ENCODE measurements at places on chromosomes 11 and 22. TPM values are rescaled to one million over a fixed set of nuclear protein-coding genes. Genes with fewer than 3 reads are reported as not detected.

GRCh38 chr11:134752964-134753770 lies 341.1 kb upstream of the B3GAT1 start:
- DNase-seq: no peak

DNA sequence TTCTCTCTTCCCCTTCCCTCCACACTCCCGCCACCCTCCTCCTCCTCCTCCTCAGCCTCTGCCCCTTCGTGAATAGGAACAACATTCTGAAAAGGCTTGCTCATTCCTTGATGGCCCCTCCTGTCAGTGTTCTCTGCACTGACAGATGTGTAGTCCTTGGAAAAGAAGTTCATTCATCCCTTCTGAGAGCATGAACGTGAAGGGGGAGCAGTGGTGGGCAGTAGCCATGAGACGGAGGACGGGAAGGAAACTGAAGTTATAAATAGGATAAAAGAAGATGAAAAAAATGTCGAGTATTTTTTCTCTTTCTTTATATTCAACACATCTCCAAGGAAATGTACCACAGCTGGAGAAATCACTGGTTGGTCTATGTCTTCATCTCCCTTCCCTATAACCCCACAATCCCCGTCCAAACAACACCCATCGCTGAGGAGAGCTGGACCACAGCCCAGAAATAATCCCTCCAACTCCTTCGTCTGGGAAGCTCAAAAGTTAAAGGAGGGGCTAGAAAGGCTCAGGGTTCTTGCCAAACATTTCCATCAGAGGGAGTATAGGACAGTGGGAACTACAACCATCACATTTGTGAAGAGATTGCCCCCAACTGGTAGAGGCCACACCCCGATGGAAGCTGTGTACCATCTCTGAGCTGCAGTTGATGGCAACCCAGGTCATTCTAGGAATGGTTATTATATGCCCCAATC lies 33.5 kb downstream of the ETS1 start:
- no peak for DNase-seq

DNA sequence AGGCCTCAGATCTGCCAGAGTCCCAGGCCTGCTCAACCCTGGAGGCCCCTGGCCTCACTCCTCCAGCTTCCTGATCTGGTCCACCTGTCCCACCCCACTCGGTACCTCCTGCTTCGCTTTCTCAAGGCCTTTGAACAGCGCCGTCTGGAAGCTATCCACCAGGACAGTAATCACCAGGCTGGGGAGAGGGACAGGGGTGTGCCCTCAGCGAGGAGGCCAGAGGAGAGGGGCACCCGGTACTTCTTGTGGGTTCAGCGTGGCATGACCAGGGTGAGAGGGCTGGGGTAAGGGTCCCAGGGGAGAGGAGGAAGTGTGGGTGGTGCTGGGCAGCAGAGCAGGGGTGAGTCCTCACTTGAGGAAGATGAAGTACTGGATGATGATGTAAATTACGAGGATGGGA lies 6.1 kb downstream of the CATSPER1 start:
- no peak for DNase-seq

DNA sequence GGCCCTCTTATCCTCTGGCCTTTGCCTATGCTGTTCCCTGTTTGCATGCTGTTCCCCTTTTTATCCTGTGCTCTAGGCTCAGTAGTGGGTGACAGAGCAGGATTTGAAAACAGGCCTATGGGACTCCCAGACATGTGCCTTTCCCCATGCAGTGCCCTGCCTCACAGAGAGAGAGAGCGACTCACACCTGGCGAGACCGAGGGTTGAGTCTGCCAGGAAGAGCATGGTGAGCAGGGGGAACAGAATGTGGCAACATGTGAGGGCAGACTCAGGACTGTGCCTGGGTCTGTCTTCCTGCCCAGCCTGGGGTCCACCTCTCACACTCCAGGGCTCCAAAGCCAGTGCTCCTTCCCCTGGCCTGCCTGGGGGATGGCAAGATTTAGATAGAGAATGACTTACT lies 75.0 kb downstream of the NFAM1 start:
- no peak for DNase-seq

The ANKRD42 gene
- total RNA-seq: 11.4 TPM

DNA sequence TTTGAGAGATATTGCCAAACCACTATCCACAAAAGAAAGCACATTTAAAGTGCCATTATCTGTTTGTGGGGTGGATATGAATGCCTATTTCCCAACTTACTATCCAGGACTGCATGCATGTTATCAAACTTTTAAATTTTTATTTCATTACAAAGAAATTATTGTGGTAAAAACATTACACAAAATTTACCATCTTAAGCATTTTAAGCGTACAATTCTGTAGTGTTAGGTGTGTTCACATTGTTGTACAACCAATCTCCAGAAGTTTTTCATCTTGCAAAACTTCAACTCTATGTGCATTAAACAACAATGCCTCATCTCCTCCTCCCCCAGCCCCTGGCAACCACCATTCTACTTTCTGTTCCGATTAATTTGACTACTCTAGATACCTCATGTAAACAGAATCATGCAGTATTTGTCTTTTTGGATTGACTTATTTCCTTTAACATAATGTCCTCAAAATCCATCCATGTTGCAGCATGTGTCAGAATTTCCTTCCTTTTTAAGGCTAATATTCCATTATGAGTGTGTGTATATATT lies 17.6 kb upstream of the CD44 start:
- DNase-seq: no peak

The ME3 gene
- 0.92 TPM for total RNA-seq

The FADS1 gene
- total RNA-seq: 102 TPM

The OR52I1 gene
- not detected for total RNA-seq

DNA sequence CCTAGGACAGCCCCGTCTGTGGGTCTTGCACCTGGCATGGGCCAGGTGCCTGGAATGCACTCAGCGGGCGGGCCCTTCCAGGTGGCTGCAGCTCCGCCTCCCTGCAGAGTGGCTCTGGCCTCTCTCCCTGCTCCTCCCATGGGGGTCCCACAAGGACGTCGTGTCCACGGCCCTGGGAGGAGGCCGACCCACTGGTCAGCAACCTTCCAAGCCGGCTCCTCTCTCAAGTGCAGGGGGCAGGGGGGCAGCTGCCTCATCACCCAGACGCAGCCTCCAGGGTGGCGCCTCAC lies 41.9 kb downstream of the CERK start:
- no peak for DNase-seq

The POU2AF1 gene
- total RNA-seq: not detected

- no peak for DNase-seq
These were observed 173.4 kb upstream of the SESN3 start for GRCh38 chr11:95404370-95404769.

The NUP160 gene
- total RNA-seq: 30.2 TPM

DNA sequence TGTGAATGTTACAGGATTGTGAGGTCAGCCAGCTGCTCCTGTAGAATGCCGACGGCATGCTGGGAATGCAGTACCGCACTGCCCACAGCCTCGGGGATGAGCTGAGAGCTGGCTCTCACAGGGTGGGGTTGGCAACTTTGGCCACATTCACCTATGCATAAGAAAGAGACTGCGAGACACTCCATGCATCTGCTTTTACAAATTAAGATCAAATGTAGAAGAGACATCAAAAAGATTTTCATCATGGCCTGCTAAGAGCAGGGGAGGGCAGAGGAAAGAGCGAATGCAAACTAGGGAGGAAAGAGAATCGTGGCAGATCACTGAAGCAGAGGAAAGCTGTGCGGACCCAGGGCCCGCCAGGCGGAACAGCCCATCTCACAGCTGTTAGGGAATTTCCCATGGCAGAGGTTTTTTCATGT lies 49.8 kb upstream of the SPATA19 start:
- DNase-seq: no peak

DNA sequence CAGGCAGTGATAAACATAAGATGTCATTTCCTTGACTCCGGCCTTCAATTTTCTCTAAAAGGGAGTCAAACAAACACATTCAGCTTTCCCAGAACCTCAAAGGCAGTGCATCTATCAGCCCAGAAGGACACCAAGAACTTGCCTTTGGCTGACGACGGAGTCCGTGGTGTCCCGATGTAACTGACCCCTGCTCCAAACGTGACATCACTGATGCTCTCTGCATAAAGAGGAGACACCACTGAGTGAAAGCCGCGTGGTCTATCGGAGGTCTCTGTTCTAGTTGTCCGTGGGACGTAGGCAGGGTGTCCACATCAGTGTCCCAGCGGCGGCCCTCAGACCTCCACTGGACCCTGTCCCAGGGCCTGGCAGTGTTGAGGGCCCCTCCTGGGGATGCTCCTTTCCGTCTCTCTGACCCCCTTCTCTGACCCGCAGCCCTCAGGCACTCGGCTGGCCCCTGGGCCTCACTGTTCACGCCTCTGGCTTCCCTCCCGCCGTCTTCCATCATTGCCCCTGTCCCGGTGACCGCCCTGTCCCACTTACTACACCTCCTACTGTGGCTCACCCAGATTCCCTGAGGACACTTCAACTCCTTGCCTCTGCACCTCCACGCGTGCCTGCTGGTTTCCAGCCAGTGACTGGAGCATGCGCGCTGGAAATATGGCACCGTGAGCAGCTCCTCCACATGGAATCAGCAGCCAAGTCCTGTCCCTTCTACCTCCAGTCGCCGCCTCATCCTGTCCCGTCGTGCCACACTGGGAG lies 70.4 kb downstream of the NCAPD3 start:
- DNase-seq: no peak

- DNase-seq: no peak
These were observed 512.2 kb upstream of the ARHGAP42 start for GRCh38 chr11:100174881-100175280.

- no peak for DNase-seq
These were observed 13.1 kb downstream of the C11orf96 start for GRCh38 chr11:43955381-43956118.

- no peak for DNase-seq
These were observed 35.6 kb upstream of the DDI1 start for GRCh38 chr11:104000798-104001197.

DNA sequence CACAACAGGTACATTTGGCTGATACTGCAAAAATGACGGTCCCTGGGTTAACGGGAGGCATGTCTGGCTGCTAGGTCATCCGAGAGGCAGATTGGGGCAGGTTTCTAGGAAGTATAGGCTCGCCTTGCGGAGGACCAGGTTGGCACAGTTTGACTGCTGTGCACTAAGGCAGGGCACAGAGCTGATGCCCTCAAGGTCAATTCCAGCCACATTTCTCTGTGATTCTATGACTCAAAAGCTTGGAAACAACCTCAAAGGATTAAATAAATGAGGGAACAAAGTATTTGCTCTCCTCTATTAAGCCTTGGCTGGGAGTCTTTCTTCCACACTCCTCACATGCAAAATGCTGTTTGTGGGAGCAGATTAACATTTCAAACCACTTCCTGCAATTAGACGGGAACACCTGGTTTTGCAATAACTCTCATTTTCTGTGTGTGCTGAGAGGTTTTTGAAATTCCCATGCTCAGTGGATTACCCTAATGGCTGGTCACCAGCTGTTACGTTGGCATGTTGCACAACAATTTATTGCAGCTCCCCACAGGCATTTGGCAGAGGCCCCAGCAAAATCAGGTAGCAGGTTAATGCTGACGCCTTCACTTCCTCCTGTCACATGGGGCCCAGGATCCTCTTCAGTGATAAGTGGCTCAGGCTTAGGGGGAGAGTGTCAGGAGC lies 61.0 kb upstream of the PLET1 start:
- no peak for DNase-seq

DNA sequence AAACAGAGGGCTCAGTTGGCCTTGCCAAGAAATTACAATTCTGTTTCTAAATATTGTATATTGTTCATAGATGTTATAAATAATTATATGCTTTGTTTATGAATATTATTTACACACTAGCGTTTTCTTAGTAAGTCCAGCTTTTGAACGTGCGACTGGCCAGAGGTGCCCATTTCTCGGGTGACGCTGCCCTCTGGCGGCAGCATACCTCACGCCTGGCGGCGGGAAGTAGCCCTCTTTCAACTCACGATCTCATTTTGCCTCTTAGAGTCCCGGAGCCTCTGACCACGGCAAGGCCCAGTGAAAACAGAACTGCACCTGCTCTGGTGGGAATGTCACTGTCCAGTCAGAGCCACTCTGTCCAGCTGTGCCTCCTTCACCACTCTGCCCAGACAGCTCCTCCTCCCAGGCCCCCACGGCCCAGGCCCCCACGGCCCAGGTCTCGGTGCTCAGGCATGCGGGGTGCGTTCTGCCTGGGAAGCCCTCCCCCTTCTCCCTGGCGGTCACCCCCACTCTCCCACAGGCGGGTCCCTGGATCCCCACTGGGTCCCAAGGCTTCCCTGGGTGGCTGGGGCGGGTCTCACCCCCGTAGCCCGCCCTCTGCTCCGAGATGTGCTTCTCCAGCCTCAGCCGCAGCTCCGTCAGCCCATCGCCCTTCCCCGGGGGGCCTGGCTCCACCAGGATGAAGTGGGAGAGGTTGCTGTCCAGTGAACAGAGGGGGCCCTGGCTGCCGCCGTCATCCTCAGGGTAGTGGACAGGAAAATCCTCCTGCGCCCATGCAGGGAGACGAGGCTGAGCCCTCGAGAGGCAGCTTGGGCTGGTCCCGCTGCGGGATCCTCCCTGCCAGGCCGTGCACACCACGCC lies 19.3 kb downstream of the TSSC4 start:
- DNase-seq: peak; percentile 85

The BRSK2 gene
- 4.0 TPM for total RNA-seq

The DMC1 gene
- 3.5 TPM for total RNA-seq

DNA sequence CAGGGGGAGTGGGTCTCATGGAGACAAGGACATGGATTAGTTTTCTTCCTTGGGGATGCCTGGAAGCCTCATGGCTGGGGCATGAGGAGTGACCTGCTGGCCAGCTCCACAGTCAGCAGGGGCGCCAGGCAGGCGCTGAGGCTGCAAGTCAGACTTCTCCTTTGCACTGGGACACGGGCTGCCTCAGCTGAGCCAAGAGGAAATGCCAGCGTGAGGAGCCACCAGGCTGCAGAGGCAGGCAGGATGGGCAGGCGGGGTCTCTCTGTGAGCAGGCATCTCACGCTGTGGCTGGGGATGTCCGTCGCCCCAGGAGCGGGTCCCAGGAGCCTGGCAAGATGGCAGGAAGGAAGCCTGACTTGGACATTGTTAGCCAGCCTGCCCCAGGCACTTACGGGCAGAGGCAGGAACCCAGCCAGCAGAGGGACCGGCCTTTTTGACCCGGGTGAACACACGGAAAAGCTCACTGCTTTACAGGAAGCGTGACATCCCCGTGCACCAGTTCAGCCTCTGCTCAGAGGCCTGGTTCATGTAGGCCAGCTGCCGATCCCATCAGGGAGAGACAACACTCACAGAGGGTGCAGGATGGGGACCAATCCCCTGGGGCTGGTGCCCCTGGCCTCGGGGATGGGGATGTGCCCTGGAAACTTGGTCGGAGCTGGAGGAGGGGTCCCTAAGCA lies 10.2 kb downstream of the GNB1L start:
- DNase-seq: no peak

DNA sequence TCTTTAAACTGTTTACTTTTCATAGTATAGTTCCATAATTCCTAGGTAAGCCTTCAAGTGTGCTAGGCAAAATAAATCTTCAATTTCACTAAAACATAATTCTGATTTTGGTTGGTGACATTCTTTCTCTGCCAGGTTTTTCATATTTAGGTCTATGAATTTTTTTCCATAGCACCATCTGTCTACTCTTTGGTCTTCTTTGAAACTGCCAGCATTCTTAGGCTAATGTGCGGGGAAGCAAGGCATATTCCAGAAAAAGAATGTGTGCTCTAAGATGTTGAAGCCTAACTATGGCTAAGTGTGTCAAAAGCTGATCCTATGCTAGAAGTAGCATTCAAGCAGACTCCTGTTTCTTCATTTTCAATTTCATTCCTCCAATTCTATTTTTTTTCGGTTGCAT lies 213.9 kb upstream of the C11orf87 start:
- DNase-seq: no peak

The TUB gene
- total RNA-seq: 2.9 TPM

All from endothelial cell (in vitro differentiated cells).